ENCODE measurements at places on chromosomes 11 and 22.

DNA sequence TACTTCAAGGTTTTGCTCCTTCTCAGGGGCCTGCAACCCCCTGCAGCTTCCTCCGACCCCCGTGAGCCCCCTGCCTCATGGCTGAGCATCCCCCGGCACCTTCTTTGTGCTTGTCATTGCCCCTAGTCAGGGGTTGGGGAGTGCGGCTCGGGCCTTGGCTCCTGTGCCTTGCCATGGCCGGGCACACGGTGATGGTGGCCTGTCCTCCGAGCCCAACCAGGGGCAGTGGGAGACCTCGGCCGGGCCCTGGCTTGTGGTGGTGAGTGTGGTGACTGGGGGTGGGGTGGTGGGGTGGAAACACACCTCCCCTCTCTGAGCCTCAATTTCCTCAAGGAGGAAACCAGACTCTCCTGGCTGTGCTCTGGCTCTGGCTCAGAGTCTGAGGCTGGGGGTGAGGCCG, 1.5 kb upstream of the MRGPRG start:
- DNase-seq = peak; percentile 42

DNA sequence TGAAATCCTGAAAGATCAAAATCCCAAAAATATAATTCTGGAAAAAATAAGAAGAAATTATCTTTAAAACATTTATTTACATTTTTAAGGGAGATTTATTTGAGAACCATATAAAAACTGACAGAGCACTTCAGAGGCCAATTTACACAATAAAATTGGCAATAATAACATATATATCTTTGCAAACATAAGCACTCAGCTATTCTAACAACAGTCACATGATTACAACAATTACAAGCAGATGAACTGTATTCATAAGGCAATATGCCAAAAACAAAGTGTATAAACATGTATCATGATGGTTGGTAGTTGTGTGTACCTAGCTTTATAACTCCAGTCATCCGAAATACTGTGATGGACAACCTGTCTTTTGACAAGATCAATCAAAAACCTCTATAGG, 17.7 kb upstream of the RASSF10 start:
- DNase-seq = no peak

DNA sequence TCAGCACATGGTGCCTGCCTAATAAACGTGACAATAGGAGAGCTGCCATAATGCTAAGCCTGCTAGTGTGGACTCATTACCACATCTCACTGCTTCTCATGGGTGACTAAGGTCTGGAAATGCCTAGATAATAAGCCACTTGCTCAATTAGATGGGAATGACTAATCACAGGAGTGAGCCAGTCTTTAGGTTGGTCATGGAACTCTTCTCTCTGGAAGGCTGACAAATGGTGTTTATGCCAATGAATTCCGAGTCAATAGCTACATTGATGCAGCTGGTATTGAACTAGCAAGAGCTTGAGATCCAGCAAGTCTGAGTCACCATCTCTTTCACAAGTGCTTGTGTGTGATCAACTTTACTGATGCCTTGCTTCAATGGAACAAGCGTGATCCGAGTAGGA, 334.9 kb downstream of the OPCML start:
- DNase-seq = no peak

DNA sequence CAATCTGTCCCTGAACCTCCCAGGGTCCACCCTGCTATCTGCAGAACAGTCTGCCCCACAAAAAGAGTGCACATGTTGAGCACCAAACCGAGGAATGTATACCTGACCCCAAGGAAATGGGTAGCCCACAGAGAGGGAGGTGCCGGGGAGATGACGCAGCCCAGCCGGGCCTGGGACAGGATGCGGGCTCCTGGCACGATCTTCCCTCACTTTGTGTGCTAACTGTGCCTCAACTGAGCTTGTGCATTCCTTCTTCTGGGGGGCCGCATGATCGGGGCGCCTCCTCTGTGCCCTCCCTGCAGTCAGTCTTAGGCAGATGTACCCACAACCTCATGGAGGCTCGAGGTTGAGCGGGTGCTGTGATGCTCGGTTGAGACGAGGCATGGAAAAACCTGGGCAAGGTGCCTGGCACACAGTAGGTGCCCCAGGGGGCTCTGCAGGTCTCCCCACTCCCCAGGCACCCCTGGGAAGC, 2.4 kb downstream of the GAS2L1 start:
- no peak for DNase-seq

DNA sequence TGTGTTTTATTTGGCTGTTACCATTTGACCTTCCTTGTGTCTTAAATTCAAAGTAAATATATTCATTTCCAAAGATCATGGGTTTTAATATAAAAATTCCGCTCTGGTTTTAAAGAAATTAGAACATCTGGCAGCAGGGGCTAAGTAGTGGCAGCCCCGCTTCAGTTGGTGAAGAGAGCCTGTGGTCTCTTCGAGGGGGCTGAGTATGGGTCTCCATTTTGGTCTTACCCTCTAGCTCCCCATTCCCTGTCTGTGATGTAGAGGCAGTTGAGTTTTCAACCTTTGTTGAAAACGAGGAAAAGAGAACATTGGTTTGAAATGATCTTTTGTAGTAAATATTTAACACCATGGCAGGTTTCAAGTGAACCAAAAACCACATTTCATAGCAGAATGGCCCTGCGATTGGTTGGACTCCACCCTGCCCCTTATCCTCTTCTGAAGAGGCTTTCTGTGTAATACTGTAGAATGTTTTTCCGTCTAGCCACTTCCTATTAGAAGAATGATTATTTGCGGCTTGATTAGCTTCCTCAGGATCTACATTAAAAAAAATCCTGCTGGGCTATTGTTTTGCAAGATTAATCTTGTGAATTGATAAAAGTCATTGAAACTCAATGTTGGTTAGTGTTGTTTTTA, 17.7 kb downstream of the APLP2 start:
- no peak for DNase-seq

- no peak for DNase-seq
Observed at GRCh38 chr22:49867303-49868265, 13.9 kb downstream of the ZBED4 start.

Data from endodermal cell (in vitro differentiated cells).